ENCODE measurements at places on chromosomes 6 and 20.

GRCh38 chr6:13787137-13787536 is 27.2 kb downstream of the MCUR1 start:
- DNase-seq, result no peak

- no peak for DNase-seq
Observed at GRCh38 chr20:44596876-44597275, 14.5 kb downstream of the PKIG start.

- DNase-seq, result peak; percentile 43
Observed at GRCh38 chr6:147203311-147204059, 732 bp upstream of the STXBP5 start.

DNA sequence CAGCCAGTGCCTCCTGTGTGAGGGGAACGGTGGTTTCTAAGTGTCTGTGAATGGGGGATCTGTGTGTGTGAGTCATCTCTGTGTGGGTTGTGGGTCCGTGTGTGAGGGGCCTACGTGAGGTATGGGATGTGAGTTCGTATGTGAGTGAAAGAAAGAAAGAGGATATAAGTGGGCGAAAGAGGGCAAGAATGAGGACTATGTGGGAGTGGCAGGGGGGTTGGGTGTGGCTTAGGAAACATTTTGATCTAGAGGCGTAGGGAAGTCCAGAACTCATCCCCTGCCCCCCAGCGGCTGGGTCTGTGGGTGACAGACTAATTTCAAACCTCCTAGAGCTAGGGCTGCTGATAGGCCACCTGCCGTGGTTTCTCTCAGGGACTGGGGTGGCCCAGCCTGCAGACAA is 35.5 kb downstream of the DHX35 start:
- no peak for DNase-seq

DNA sequence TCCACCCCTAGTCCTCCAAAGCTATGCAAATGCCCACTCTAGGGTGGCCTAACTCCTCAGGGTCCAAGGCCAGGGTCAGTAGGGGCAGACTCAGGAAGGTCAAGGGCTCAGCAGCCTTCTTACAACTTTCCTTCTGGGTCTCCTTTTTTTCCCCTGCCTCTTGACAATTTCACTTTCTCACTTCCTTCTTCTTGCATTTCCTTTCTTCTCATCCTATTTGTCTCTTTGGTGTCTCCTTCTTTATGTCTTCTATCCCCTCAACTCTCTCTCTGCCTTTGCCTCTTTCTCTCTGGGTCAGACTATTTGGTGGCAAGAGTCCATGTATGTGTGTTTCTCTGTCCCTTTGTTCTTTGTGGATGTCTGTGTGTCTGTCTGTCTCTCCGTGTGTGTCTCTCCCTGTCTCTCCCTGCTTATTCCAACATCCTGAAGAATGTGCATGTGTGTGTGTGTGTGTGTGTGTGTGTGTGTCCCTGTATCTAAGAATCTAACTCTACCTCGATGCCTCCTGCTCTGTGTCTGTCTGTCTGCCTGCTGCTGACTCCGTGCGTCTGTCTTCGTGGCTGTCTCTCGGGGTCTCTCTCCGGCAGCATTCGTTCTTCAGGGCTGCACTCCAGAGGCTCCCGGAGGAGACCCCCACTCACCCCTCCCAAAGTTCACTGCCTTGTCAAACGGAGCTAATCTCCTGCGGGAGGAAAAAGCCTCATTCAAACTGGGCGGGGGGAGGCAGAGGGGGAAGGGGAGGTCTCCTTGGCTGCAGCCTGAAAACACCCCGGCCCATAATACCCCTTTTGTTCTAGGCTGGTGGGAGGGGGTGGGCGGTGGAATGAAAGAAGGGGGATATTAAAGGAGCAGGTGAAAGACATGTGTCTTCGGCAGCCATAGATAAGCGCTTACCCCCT is 51.7 kb upstream of the FOXP4 start:
- DNase-seq, result no peak

- DNase-seq, result no peak
Observed at GRCh38 chr6:140062043-140063020, 687.9 kb upstream of the CITED2 start.

DNA sequence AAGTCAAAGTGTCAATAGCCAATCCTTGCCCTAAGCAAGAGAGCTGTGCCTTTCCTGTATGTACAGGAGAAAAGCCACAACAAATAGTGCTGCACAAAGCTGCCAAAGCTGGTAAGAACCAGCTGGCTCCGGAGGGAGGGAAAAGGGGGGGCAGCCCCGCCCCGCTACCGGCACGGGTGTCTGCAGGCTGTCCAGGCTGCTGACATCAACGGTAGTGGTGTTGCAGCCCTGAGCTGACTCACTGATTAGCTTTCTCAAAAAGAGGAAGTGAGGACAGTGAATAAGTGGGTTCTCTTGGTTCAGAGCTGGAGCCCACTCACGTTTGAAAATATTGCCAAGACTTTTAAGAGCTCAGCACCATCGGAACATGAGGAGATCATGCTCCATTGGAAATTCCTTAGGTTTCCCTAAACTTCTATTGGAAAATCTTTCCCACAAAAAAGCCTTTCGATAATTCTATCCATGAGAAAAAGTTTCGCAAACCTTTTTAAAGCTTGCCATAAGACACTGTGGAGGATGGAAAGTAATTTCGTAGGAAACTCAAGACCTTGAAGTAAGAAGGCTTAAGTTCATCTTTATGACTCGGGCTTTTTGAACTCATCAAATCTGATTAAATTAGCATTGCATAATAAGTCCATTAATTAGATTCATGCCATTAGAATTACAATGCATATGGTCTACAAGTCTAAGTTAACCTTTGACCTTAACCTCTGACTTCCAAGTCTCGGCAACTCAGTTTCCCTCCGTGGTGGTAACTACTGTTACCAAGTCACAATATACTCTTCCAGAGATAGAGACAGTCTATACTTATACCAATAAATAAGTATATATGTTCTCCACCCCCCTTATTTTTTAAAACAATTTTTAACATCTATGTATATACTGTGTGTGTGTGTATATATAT is 67.0 kb downstream of the TNFRSF21 start:
- peak; percentile 47 for DNase-seq

- no peak for DNase-seq
Observed at GRCh38 chr6:128417698-128418097, 102.7 kb downstream of the PTPRK start.

GRCh38 chr20:59221707-59222252 is 58.2 kb downstream of the ZNF831 start:
- no peak for DNase-seq

GRCh38 chr20:23309781-23310180 is 40.8 kb upstream of the NXT1 start:
- no peak for DNase-seq

- DNase-seq, result no peak
Observed at GRCh38 chr6:42025066-42025844, 25.1 kb upstream of the TAF8 start.

DNA sequence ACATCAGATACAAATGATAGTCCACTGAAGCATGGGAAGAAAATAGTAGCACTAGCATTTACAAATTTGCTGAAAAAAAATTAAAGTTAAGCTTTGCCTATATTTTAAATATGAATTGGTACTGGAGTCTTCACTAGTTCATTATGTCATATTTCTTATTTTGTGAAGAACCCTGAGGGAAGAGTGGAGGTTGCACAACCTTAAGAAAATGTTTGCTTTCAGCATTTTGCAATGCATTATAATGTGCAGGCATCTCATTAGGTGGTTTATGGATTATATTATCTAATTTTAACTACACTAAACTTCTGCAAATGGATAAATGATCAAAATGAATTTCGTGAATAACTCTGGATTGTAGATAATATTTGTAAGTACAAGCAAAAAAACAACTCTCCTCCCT is 390.8 kb upstream of the HS3ST5 start:
- no peak for DNase-seq

GRCh38 chr6:123589317-123589716 is 47.4 kb downstream of the TRDN start:
- DNase-seq, result no peak

DNA sequence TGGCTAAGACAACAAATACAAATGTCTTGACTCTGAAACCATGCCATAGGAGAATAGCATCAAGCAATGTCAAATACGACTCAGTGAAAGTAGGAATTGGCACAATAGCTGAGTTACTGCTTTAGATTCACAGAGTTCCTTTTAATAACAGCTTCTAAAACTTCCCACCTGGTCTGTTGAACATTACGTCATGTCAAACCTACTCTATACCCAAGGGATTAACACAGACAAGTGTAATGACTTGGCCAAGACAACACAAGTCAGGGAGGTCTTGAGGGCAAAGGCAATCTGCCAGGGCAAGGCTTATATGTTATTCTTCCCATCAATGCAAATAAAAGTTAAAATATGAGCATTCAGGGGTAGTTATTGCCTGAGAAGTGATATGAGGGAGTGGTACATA is 265.1 kb upstream of the PRDM1 start:
- no peak for DNase-seq

- DNase-seq, result no peak
Observed at GRCh38 chr6:106772270-106773142, 143.1 kb downstream of the QRSL1 start.

DNA sequence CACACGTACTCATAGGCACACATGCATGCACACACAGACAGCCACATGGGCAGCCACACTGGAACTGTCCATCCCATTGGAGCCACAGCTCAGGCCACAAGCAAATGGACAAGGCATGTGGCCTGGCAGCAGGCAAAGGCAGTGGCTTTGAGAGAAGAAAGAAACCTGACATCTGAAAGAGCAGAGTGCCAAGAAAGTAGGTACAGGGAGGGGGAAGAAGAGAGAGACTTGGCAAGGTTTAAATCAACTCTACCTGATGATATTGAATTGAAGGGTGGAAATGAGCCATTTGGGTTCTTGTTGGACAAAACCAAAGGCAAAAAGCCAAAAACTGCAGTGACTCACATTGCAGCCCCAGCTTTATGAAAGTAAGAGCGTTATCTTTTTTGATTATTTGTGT is 142.7 kb downstream of the PCSK2 start:
- no peak for DNase-seq

DNA sequence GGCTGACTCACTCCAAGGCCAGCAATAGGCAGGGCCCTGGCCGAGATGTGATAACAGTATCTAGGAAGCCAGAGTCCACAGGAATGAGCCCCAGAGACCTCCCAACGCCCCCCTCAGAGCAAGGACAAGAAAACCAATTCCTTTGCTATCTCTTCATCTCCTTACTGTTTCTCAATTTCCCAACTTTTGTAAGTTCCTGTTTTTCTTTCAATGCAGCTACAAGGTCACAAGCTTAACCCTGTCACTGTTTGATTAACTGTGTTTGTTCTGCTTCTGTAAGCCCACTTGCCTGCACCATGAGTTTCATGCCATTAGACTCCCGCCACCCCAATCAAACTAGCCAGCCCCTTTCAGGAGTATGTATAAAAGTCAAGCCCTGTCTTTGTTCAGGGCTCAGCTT is 3.5 kb downstream of the FKBP1C start:
- DNase-seq, result no peak

- no peak for DNase-seq
Observed at GRCh38 chr20:1777476-1777820, 117.8 kb upstream of the SIRPA start.

GRCh38 chr6:143575440-143575839 is 63.9 kb upstream of the FUCA2 start:
- DNase-seq, result peak; percentile 86

- DNase-seq, result no peak
Observed at GRCh38 chr6:84511929-84512328, 252.5 kb downstream of the TBX18 start.

DNA sequence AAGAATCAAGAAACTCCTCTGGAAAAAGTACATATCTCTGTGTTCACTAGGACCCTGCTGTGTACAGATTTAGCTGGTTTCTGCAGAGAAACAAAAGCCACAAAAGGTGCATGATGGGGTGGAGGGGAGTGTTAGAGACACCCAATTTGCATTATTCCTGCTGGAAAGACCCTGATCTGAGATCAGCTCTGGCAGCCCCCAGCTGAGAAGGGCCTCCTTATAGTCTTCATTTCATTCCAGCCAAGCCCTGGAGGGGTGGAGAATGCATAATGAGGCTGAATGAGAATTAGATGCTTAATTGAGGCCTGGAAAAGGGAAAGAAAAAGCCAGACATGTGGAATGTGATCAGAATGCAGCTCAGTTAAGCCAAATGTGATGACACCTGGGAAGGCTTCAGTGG is 545.6 kb downstream of the KIF16B start:
- no peak for DNase-seq

DNA sequence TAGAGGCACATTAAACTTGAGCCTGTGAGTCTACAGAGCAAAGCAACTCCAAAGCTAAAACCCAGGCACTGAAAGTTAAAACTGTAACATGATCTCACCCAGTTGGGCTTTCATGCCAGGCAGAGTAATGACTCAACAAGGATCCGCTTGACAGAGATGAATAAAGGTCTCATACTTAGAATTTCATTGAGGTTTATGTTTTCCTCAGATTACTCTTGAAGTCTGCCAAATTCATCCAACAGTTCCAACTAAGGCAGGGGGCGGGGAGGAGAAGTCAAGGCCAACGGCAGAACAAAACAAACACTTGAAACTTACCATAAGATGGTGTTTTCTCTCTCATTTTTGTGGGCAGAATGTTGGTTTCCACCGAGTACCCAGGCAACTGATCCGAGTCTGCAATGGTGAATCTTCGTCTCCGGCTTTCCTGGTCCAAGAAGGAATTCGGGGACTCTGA is 54.0 kb upstream of the IPCEF1 start:
- DNase-seq, result no peak

DNA sequence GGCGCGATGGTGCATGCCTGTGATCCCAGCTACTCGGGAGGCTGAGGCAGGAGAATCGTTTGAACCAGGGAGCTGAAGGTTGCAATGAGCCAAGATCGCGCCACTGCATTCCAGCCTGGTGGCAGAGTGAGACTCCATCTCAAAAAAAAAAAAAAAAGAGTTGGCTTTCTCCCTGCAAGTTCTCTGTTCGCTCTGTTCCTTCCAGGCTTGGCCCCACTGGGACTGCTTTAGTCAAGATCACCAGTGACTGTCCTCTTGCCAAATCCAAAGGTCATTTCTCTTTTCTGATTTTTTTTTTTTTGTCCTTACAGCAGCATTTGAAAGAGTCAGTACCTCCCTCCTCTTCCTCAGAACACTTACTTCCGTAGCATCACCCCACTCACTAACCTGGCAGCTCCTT is 10.8 kb upstream of the GNRH2 start:
- DNase-seq, result no peak

DNA sequence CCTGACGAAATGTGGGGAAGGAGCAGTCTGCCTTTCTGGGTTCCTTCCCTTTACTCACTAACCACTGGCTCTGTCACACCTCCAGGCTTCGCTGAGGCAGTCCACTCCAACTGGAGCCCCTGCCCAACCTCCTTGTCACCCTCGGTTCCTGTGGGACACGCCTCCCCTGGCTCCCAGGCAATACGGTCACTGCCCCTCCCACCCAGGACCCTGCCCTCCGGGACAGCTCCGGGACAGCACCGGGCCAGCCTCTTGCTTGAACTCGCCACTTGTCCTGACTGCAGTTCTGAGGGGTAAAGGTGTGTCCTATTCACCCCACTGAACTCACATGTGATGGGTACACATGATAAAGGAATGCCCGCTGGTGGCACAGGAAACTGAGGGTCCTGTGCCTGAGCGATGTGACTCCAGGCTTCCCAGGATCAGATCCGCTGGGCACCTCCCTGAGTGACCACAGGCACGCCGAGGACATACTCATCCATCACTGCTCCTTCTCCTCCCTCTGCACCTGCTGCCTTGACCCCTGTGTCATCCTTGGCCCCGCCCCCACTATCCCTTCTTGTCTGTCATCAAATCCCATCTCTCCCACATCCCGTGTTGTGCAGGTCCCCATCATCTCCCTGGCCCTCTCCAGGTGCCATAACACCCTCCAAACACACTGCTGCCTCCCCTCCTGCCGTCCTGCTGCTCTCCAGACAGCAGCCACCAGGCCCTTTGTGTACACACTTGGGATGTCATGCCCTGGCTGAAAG is 7.9 kb downstream of the SDCBP2 start:
- no peak for DNase-seq

- DNase-seq, result no peak
Observed at GRCh38 chr6:127117979-127118297, 533 bp upstream of the RSPO3 start.
